ENCODE measurements at places on chromosomes 13 and 19.

DNA sequence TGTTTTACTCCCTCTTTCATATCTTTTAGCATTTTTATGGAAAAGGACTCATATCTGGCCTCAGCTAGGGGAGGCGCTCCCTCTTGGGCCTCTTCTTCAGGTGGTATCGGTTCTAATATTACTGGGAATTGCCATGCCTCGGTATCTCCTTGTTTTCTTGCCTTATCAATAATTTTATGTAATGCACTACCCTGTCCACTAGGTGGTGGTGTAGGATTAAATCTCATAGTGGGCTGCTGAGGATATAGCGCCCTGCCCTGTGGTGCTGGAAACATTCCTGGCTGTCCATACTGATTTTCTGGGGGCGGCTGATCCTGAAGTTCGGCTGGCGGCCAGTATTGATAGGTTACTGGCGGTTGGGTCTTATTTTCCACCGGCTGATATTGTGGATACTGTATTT is 35.8 kb downstream of the ZNF420 start:
- DNase-seq, result no peak

- DNase-seq, result no peak
These were observed 2.0 kb upstream of the SRRM5 start for GRCh38 chr19:43609872-43610271.

DNA sequence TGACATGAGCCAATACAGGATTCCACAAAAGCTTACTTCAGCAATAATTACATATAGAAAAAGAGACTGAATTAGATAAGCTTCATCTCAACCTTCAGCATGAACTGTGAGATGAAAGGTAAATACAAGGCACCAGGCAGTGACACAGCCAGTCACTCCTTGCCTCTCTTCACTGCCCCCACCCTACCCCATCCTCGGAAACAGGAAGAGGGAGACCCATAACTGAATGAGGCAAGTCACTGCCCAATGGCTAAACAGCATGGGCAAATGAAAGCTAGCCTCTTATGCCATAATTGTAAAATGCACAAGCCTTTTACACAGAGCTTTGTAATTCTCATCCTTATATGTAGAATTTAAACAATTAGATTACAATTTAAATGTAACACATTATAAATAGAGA is 1.7 kb downstream of the ZNF160 start:
- no peak for DNase-seq

DNA sequence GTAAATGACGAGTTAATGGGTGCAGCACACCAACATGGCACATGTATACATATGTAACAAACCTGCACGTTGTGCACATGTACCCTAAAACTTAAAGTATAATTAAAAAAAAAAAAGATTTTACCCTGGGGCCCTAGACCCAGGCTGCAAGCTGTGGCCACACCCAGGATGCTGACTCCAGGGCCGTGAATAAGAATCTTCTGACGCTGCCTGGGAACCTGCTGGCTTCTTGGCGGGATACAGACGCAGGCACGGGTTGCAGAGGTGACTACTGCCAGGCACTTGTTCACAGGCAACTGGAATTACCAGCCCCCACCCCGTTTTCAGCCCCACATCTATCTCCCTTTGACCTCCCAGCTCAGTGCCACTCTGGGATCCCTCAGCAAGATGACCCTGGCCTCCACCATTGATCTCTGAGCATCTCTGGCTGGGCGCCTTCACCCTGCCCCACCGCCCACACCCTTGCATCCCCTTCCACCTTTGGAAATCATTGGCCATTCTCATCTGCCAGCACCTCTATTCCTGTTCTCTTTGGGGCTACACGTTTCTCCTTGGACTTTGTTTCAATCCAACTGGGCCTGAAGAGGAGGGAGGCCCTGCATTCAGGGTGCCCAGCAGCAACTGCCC is 21.1 kb upstream of the CFAP97D2 start:
- no peak for DNase-seq

DNA sequence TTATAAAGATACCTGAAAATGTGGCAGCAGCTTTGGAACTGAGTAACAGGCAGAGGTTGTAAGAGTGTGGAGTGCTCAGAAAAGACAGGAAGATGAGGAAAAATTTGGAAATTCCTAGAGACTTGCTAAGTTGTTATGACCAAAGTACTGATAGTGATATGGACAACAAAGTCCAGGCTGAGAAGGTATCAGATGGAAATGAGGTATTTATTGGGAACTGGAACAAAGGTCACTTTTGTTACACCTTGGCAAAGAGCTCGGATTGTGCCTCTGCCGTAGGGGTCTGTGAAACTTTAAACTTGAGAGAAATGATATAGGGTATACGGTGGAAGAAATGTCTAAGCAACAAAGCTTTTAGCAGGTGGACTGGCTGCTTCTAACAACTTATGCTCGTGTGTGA is 419.9 kb downstream of the PCDH17 start:
- DNase-seq, result no peak
